ENCODE measurements at places on chromosomes 3 and 15.

- no peak for DNase-seq
Measured at GRCh38 chr3:39989746-39990145, 180.3 kb downstream of the MYRIP start.

- DNase-seq: no peak
Measured at GRCh38 chr3:8482960-8483665, 18.5 kb upstream of the LMCD1 start.

DNA sequence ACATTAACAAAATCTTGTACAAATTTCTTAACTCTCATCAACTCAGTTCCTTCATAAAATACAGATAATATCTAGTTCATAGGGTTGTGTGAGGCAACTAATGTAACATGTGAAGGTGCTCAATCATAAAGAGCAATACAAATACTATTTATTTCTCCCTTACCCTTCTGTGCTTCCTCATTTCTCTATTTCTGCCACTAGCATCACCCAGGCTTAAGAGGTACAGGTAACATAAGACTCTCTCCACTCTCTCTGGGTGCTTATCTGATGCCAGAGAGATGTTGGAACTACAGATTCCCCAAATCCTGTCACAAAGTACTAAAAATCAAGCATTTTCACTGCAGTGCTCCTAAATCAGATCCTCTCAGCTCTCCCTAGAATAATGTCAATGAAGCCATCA is 74.9 kb downstream of the DPH6 start:
- no peak for DNase-seq

DNA sequence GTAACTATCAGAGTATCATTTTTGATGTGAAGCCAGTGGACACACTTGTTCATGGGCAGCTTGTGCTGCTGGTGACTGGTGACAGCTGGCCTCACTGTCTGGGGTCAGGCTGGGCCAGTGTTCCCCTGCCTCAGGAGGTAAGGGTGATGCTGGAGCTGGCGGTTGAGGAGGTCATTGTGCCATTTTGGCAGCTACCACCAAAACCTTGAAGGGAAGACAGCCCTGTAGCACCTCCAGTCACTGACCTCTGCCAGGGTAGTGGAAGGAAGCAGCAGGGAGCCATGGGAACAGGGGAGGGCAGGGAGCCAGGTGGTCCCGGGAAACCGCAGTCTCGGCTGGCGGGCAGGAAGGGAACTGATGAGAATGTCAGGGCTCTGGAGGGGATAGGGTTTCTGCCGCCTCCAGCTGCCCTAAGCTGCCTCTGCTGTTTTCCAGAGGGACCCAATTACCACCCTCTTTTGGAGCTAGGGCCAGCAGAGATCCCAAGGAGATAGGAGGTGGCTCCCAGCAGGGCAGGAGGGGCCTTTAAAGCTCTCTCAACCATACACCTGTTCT is 24.8 kb downstream of the FOXL2NB start:
- no peak for DNase-seq

DNA sequence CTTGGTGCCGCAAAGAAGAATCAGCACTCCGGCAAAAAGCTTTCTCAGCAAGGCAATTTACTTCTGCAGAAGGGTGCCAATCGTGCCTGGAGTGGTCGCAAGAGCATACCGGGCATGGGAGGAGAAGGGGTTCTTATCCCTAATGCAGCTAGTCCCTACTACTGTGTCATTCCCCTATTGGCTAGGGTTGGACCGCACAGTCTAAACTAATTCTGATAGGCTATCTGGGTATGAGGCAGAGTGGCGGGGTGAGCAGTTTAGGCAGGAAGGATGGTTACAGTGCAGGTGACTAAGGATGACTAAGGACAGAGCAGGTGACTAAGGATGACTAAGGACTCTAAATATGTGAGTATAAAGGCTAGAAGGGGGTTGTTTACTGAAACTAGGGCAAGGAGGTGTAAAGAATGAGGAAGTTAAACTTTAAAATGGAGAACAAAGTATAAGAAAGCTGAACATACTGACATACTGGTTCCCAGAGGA is 52.9 kb downstream of the PGBD4 start:
- no peak for DNase-seq

DNA sequence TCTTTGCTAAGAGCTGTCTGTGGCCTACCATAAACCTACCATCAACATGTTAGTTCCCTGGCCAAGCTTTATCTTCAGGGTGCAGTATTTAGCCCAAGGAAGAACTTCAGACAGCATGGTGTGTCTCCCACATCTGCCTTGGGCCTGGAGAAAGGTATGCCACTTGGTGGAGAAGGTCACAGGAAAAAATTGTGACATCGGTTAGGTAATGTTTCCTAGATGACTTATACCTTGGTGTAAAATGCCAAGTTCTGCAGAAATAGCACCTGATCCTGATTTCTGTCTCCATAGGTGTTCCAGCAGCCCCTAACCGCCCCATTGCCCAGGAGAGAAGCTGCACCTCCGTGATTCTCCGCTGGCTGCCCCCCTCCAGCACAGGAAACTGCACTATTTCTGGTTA is 33.0 kb upstream of the UMPS start:
- no peak for DNase-seq

DNA sequence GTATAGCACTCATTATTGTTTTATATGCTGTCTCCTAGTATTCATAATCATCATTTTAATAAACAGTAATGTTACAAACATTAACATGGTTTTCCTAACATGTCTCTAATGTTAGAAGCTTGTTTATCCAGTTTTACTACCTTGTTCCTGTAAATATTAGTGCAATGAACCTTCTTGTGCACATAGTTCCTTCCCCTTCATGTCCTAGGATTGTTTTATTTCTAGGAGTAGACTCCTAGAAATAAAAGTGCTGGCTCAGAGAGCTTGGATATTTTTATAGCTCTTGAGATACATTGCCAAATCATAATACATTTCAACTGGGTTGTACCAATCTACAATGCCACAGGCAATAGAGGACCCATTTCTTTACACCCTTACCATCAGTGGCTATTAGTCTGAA is 161.3 kb downstream of the SV2B start:
- DNase-seq: no peak

GRCh38 chr3:48966876-48967361 is 23.1 kb upstream of the P4HTM start:
- DNase-seq: no peak

DNA sequence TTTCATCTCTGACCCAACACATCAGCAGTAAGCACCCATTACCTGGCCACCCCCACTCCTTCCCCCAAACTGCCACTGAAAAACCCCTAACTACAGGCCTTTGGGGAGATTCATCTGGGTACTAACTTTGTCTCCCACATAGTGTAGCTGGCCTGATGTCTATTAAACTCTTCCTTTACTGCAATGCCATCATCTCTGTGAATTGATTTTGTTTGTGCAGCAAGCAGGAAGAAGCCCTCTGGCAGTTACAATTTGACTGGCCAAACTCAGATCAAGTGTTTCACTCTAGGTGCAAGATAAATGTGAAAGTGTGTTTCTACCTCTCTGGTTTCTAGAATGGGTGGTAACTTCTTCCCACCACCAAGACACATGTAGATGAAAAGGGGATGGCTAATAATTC is 26.7 kb upstream of the OR5K4 start:
- no peak for DNase-seq

DNA sequence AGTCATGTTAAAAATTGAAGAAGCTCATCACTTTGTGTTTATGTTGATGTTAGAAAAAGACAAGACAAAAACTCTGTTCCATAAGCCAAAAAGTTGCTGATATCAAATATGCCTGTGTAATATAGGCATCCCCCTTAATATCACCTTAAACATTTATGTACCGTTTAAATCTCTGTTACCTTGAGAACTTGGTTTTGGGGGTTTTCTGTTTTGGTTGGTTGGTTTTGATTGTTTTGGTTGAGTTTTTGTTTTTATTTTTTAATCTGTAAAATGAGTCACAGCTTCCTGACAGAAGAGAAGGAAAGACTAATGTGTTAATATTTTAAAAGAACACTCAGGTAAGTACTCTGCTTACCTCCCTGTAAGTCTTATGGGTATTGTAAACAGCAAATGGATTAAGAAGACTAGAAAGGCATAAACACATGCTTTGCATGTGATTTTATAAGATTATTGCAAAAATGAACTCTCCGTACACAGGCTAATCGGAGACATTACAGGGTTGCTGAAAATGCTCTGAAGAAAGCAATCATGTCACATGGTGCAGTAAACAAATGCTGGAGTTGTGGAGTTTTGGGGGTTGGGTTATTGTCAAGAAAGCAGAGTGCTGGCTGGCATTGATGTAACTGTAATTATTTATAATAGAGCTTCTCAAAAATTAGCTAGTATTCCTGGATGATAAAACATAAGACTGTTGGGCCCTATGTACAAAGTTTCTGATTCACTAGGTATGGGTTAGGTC is 69.5 kb upstream of the MBNL1 start:
- no peak for DNase-seq

DNA sequence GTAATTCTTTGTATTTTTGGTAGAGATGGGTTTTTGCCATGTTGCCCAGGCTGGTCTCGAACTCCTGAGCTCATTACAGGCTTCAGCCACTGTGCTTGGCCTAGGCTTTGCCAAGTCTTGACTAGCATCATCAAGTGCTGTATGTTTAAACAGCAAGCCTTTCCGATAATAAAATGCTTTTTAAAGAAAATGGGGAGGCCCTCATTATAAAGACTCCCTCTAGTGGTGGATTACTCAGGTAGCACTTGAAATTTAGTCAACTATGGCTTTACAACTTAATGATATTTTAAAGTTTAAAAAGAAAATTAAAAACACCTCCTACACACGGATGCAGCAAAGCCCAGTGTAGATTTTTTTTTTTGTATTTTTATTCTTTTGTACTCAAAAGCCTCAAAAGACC is 213.6 kb downstream of the GAP43 start:
- DNase-seq: no peak

GRCh38 chr15:30978328-30978727 is 13.1 kb downstream of the MTMR10 start:
- no peak for DNase-seq

DNA sequence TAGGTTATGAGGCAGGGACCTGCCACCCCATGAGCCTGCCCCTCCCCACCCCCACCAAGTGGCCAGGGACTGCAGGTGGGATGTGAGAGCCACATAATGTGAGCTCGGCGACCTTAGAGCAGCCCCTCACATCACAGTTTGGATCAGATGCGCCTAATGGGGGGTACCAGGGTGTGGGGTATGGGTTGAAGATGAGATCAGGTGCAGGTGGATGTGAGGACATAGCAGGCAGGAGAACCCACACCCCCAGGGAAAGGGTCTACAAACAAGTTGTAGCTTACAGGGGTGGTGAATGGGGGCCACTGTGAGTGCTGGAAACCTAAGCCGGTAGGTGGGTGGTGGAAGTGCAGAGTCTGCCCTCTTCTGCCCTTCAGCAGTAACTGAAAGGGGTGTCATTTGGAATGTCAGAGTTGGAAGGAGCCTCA is 94.0 kb downstream of the CORO2B start:
- no peak for DNase-seq

GRCh38 chr15:48423896-48424475 is 92.8 kb downstream of the DUT start:
- DNase-seq: no peak

DNA sequence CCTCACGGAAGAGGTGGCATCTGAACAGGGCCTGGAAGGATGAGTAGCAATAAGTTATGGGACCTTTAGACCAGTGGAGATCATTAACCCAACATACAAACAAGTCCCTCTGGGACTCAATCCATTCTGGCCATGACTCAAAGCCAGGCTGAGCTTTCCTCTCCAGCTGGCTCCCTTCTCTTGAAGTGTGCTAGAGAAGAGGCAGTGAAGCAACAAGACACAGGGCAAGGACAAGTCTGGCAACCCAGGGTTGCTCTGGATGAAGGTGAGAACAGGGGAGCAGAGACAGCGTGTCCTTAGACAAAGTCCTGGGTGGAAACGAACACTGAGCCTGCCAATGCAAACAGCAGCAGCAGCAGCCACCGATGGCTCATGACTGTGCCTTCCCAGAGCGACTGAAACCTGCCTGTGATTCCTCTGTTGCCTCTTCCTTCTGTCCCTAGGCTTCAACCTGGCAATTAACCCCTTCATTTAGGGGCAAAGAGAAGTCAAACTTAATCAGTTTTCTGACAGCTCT is 86.8 kb downstream of the BDH1 start:
- DNase-seq: no peak

DNA sequence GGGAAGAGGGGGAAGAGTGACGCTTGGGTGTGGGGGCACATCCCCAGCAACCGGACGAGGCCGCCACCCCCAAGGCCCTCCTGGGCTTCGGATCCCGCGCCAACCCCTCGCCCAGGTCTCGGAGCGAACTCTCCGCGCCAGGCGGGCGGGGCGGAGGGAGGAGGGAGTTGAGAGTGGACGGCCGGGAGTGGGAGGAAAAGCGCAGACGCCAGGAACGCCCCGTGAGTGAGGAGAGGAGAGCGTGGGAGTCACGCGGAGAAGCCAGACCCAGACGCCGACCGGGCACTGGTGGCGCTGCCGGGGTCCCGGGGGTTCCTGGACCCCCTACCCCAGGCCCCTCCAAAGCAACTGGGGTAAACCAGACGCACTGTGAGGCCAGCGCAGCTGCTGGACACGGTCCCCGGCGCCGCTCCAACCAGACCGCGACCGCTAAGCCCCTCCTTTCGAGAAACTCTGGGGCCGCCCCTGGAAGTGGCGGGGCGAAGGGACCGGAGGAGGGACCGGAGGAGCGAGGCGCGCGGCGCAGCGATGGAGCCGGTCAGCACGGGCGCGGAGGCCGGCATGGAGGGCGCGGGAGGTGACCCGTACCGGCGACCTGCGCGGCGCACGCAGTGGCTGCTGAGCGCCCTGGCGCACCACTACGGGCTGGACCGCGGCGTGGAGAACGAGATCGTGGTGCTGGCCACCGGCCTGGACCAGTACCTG is at the start of gene EFCC1:
Gene EFCC1, plus strand, starts transcription at position 204 of the 705 bp plus-strand sequence. Its CDS starts 325 bp downstream, at position 529.
- peak; percentile 65 for DNase-seq

DNA sequence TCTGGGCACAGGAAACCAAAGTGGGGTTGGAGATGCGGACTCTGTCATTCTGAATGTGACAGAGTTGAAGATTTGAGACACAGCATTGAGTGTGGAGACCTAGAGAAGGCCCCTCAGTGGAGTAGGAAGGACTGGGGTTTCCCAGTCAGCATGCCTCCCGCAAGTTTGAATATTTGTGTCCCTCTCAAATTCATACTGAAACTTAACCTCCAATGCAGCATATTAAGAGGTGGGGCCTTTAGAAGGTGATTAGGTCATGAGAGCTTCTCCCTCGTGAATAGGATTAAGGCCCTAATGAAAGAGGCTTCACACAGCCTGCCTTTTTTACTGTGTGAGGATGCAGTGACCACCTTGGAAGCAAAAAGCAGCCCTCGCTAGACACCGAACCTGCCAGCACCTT is 8.0 kb downstream of the HDDC3 start:
- no peak for DNase-seq

DNA sequence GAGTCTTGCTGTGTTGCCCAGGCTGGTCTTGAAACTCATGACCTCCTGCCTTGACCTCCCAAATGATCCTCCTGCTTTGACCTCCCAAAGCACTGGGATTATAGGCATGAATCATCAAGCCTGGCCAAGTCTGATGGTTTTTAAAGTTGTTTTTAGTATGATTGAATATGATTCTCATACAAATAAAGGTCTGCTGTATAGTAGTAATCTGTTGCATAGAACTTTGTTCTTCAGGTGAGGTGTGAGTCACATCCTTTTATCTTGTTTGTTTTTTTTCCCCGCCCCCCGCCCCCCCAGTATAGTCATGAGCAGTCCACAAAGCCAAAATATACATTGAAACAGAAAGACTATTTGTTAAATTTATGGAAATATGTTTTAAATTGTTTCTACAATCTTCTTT is 39.0 kb downstream of the UBE2E2 start:
- DNase-seq: no peak

- DNase-seq: no peak
Measured at GRCh38 chr3:85626662-85627061, 667.9 kb downstream of the CADM2 start.

- no peak for DNase-seq
Measured at GRCh38 chr3:141275973-141276372, 44.3 kb downstream of the PXYLP1 start.

- DNase-seq: no peak
Measured at GRCh38 chr3:146680617-146681016, 75.5 kb upstream of the PLSCR5 start.

GRCh38 chr15:50940506-50940905 is 32.0 kb downstream of the AP4E1 start:
- no peak for DNase-seq
